Muscle of arm (tissue), 14 donors: ENCODE measurements at places on chromosomes 12 and 14. TPM values are rescaled to one million over a fixed set of nuclear protein-coding genes. Genes with fewer than 3 reads are reported as not detected.

The KLHDC1 gene
- polyA plus RNA-seq = 5.1 TPM

The LRRC43 gene
- not detected for polyA plus RNA-seq

The DPY19L2 gene
- 10.9 TPM for polyA plus RNA-seq

The STAC3 gene
- polyA plus RNA-seq = 244 TPM

The NR1H4 gene
- not detected for polyA plus RNA-seq

GRCh38 chr14:56195223-56195622, 77.0 kb downstream of the PELI2 start:
- no peak for DNase-seq

- peak; percentile 77 for DNase-seq
These were observed 668 bp downstream of the TRIP11 start for GRCh38 chr14:92039063-92039718.

GRCh38 chr14:93683226-93683625, 105.1 kb downstream of the PRIMA1 start:
- peak; percentile 13 for DNase-seq

DNA sequence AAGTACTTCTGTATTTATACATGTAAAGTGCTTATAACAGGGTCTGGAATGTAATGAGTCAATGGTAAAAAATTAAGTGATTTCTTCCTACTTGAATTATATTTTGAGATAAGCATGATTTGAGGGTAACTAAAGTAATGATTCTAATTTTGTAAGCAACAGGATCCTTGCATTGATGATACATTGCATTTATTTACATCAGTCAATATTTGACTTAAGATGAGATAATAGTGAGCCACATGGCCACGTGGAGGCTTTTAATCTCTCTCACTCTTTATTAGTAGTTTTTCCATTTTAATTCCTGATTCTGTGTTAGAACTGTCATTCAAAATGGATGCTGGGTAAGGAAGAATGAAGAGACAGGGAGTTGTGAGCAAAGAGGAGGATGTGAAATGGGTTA, 298.1 kb upstream of the PRICKLE1 start:
- no peak for DNase-seq

GRCh38 chr12:84070292-84070691, 842.3 kb downstream of the SLC6A15 start:
- DNase-seq = peak; percentile 84

DNA sequence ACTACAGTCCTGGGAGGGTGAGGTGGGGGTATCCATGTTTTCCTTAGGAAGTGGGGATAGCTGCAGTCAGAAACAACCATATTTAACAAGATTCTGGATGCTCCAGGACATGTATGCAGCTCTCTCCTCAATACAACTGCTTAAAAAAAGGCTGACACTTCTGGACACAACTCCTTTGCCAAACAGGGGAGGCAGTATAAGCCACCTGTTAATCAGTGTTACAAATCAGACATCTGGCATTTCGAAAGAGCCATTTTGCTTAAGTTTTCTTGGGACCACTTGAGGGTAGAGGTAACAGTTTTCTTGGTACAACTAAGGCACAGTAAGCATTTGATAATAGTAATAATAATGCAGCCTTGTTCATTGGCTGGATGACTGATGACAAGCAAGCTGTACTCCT, 47.1 kb downstream of the RPGRIP1 start:
- DNase-seq = no peak

DNA sequence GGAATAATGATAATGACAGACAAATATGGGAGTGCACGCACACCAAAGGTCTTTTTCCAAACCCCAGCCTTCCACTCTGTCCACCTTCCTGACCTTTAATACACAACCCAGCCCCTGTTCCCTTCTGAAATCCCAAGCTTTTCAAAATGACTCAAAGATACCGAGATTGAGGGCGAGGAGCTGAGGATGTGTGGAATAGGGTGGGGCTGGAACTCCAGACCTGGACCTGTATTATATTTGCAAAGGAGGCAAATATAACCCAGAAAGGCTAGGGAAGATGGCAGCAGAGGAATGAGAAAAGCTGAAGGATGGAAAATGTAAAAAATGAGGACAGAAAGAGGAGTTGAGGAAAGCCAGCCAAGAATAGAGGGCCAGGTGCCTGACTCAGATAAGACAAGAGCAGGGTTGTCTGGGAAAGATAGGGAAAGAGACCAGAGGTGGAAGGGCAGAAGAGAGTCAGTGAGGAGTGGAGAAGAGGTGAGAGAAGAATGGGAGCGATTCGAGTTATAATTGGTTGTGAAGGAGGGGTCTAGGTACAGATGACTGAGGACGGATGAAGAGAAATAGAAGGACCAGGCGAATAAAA, 1.0 kb upstream of the PTMS start:
- DNase-seq = no peak

DNA sequence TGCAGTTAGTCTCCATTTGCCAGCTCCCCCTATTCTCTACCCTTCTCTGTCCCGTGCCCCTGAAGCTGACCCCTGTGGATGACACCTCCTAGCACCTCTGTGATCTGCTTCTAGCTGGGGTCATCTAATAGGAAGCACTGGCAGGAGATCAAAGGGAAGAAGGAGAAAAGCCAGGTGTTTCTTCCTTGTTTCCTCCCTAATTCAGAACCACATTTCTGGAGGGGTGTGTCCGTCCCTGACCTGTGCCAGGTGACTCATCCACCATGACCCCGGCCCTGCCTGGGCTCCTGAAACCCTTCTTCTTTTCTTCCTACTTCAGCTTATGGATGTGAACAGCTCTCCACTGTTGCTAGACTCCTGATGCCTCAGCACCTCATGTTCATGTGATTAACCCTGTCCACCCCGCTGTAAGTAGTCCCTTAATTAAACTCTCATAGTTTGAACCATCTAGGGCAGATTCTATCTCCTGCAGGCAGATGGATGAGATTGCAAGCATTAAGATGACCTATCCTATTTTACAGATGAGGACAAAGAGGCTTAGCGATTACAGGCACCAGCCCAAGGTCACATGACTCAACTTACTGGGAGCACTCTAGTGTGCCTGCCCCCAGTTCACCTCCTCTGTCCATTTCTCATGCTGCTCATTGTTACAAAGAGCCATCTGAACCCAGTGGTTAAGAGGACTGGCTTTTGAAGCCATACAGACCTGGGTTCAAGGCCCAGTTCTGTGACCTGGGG, 770.5 kb downstream of the MED13L start:
- DNase-seq = no peak

DNA sequence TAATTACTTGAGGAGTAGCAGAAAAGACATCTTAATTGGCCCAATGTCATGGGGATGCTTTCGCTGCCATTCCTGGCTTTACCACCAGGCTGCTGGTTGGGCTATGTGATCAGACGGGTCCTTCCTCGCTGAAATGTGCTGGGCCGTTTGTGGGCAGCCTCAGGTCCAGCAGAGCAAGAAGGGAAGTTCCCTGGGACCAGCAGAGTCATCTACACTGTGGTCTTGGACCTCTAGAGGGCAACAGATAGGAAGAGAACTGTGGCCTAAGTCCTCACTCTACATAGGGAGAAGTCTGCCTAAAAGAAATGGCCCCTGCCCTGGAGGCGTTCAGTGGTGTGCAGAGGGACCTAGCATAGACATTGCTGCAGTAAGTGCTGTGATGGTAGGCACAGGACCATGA, 10.9 kb downstream of the EVL start:
- DNase-seq = no peak

GRCh38 chr12:92466391-92467305, 236.1 kb upstream of the PLEKHG7 start:
- DNase-seq = peak; percentile 58
